ENCODE measurements at places on chromosomes 6 and 20.

GRCh38 chr6:13068586-13069210, 259.6 kb downstream of the TBC1D7 start:
- no peak for DNase-seq

- DNase-seq: no peak
These were observed 474.6 kb downstream of the CBLN4 start for GRCh38 chr20:55530763-55531162.

GRCh38 chr20:39800111-39800510, 838.0 kb downstream of the DHX35 start:
- peak; percentile 64 for DNase-seq

DNA sequence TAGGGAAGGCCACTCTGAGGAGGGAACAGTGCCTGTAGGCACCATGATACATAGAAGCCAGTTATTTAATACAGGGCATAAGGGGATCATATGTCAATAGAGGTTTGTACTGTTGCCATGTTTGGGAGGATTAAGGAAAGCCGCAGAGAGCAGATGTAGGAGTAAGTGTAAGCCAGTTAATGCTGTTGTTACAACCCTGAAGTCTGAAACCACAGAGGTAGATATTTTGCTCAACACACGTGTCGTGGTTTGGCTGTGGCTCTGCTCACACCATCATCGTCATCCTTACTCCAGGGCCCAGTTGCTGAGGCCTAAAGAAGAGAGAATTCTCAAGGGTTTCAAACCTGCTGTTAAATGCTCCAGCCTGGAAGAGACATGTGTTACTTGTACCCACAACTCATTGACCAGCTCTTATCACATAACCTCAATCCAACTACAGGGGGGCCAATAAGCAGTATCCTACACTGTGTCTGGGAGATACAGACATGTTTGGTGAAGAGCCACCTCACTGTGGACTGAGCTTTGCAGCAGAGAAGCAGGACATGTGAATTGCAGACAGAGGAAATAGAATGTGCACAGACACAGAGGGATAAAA, 31.0 kb upstream of the PSMF1 start:
- DNase-seq: no peak

- DNase-seq: peak; percentile 41
These were observed 61.8 kb downstream of the CTNNBL1 start for GRCh38 chr20:37755665-37756064.

DNA sequence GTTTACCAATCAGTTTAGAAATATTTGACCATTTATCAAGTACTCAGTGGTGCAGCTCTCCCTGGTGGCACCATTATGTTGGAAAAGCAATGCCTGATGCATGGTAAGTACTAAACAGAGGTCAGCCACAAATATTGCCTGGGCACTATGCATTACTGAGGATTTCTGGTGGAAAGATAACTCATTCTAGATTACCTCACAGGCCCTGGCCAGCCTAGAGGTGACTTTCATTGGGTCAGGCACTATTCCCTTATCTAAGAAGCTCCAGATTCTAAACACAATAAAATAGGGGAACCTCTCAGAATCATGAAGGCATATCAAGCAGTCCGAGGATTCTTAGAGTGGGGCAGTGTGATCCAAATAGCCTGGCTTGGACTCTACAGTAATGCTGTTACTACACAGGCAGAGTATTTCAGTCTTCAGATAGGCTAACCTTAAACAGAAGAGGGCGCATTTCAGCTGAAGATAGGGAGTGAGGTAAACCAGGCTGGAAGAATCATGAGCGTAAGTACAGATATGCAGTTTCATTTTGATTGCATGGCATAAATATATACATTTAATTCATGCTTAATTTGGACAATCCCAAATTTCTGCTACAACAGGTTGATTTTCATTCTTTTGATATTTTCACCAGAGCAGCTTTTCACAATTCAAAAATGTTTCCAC, 12.1 kb downstream of the LGSN start:
- peak; percentile 59 for DNase-seq

GRCh38 chr6:162181741-162182401, 545.7 kb downstream of the PRKN start:
- no peak for DNase-seq

- peak; percentile 97 for DNase-seq
These were observed 400.2 kb downstream of the QKI start for GRCh38 chr6:163814494-163815364.

DNA sequence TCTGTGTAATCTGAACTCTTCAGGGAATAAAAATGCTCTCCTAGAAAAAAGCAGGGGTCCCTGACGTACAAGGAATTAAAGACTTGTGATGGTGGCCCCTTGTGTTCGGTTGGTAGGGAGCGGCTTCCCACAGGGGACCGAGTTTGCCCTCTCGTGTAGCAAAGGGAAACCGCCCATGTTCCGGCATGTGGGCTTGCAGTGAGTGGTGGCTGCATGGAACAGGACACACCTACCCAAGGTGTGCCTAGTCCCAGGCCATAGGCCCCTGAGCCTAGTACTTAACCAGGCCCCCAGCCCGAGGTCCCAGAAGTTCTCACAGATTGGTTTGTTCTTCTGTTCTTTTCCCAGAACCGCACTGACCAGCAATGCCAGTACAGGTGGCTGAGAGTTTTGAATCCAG, 15.5 kb downstream of the MYBL2 start:
- DNase-seq: no peak

DNA sequence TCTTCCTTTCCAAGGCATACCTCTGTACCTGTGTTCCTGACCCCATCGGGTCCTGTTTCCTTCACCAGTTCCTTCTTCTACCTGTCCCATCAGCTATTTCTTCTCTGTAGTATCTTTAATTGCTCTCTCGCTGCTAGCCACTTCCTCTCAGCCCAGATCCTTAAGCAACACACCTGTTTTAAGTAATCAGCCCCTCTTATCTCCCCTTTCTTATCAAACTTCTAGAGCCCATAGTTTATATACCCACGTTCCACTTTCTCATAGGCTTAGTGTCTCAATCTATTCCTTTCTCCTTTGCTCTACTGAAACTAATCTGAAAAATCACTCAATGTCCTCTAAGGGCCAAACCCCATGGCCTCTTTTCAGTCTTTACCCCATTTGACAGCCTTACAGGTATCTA, 239.6 kb downstream of the BTBD9 start:
- no peak for DNase-seq

All from EH (cell line).